ENCODE measurements at places on chromosomes 7 and 10. TPM values are rescaled to one million over a fixed set of nuclear protein-coding genes. Genes with fewer than 3 reads are reported as not detected.

- DNase-seq, result no peak
Measured at GRCh38 chr10:36110097-36110496, 468.0 kb upstream of the FZD8 start.

- DNase-seq, result no peak
Measured at GRCh38 chr10:30970760-30971460, 60.8 kb downstream of the ZNF438 start.

GRCh38 chr7:57210871-57211270 is 78.6 kb upstream of the ZNF479 start:
- DNase-seq, result no peak

GRCh38 chr10:80458263-80458625 is 4.1 kb downstream of the TSPAN14 start:
- DNase-seq, result peak; percentile 41

DNA sequence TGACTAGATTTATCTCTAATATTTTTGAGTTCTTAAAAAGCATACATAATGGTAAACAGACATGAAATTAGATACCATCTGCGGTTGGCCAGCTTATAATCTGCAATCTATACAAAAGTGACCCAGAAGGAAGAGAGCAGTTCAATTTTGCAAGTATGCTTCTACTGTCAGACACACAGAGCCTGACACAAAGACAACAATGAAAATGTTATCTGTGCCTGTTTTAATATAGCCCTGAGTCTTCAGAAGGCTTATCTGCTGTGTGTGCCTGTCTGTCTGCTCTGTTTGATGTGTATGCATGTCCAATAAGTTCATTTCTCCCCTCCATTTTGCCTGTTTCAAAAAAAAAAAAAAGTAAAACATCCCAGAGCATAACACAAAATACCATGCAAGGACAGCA is 73.3 kb upstream of the FHIP2A start:
- no peak for DNase-seq

GRCh38 chr10:91411621-91412020 is 1.5 kb downstream of the HECTD2 start:
- no peak for DNase-seq

DNA sequence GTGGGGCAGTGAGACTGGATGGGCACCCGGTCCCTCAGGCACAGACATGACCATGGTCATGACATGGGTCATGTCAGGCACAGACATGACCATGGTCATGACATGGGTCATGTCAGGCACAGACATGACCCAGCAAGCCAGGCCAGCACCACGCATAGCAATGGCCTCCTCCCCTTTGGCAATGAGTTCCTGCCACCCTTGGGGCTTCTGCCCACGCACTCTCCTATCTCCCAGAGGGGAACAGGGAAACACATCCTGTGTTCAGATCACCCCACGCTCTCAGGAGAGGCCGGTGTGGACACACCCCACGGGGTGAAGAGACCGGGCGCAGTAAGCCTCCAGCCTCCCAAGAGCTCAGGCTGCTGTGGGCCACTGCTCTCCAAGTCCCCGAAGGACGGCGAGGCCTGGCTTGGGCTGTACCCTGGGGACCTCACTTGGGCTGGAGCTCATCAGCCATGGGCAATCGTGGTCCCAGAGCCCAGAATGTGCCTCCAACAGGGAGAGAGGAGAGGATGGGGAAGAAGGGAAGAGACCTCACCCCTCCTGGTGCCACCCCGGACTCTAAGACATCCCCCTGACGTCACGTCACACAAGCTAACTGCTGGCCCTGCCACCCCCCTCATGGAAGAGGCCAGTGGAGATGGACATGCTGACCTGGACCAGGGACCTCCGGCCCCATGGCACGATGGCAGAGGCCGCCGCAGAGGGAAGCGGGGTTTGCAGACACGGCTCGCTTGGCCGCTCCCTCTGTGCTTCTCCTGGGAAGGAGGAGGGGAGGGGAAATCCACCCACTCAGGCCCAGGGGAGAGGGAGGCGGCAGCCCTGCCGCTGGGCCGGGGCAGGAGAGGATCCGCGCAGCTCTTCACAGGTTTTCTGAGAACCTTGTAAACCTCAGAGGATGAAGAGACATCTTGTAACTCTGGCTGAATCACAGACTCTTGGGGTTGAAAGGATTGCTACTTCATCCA is 269.6 kb downstream of the ELFN1 start:
- DNase-seq, result peak; percentile 47

GRCh38 chr7:17902599-17902998 is 37.7 kb downstream of the SNX13 start:
- DNase-seq, result no peak

DNA sequence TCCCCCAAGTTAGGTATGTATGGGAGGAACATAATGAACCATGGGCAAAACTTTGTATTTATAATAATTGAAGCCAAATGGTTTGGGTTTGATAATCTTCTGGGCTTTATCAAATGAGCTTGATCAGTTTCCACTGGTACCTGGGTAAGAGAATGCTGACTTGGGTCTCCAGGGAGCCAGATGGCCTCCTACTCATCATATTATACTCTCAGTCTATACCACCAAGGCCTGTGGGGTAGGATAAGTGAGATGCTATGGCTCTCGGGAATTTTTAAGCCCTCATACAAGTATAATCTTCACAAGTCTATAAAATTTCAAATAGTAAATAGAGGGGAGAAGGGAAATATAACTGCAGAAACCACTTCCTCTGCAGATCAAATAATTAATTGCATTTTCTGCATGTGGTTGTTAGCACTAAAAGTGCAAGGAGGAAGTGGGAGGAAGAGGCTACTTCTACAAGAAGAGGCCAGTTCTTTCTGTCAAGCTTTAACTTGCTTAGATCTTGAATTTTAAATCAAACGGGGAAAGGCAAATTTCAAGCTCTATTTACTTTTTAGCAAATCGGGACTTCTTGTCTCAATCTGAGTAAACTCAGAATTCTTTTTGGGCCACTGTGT is 349.0 kb downstream of the SORCS1 start:
- DNase-seq, result no peak

DNA sequence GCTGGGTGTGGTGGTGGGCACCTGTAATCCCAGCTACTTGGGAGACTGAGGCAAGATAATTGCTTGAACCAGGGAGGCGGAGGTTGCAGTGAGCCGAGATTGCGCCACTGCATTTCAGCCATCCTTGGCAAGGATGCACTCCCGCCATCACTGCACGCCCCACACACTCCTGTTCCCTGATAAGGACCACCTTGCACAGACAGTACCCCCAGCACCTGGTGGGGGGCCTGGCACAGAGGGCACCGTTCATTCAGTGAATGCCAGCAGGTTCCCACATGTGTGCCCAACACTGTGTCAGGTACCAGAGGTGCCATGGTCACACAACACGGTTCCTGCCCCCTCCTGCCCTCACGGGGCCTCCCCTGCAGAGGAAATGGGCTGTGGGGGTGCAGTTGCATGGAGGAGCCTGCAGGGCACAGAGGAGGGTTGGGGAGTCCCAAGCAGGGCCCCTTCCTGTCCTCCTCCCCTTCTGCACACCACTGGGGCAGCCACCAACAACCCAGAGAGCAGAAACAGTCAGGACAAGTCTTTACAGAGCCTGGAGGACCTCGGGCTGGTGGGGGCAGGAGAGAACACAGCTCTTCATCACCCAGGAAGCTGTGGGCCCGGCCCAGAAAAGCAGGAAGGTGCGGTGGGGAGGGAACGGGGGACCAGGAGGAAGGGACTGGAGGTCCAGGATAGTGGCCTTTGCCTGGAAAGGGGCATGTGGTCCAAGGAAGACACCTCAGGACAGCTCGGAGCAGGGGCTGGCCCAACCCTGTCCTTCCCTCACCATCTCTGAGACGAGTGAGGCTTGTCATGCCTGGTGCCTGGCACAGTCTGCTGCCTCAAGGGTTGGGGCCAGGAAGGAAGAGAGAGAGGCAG is 7.1 kb downstream of the CRYGN start:
- peak; percentile 28 for DNase-seq

GRCh38 chr7:86904949-86905834 is 154.3 kb downstream of the ELAPOR2 start:
- DNase-seq, result no peak

- DNase-seq, result peak; percentile 46
Measured at GRCh38 chr10:12500381-12501303, 151.3 kb downstream of the CAMK1D start.

DNA sequence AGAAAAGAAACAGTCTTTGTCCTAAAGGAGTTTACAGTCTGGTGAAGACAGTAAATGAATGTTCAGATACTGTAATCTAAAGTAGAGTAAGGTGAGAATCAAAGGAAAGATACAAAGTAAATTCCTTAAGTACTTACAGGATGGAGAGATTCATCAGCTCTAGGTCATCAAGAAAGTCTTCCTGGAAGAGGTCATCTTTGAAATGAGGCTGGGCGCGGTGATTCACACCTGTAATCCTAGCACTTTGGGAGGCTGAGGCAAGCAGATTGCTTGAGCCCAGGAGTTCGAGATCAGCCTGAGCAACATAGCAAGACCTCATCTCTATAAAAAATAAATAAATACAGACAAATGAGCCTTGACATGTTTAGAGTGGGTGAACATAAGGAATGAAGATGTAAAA is 18.3 kb downstream of the FHIP2A start:
- no peak for DNase-seq

DNA sequence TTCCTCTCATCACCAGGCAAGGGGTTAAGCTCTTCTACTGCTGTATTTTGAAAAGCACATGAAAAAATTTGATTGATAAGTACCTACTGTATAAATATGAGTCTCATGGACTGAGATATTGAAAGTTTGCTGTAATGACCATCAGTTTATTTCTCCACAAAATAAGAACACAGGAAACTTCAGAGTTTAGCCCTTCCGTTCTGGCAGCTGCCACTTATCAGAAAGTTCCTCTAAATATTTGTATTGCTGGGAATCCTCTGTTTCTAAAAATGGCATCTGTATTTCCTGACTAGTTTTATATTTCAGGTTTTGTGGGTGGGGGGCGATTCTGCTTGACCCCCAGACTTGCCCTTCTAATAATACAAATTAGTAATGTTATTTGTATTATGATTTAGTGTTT is 92.0 kb downstream of the LYZL2 start:
- no peak for DNase-seq

GRCh38 chr7:99106821-99107241 is 37.1 kb downstream of the SMURF1 start:
- no peak for DNase-seq

GRCh38 chr7:74256491-74257408 is 2.6 kb upstream of the RFC2 start:
- no peak for DNase-seq

- DNase-seq, result no peak
Measured at GRCh38 chr10:29948881-29949355, 110.5 kb downstream of the JCAD start.

GRCh38 chr7:80705130-80705781 is 66.8 kb downstream of the CD36 start:
- DNase-seq, result no peak

GRCh38 chr7:53048638-53049037 is 13.2 kb downstream of the POM121L12 start:
- no peak for DNase-seq

DNA sequence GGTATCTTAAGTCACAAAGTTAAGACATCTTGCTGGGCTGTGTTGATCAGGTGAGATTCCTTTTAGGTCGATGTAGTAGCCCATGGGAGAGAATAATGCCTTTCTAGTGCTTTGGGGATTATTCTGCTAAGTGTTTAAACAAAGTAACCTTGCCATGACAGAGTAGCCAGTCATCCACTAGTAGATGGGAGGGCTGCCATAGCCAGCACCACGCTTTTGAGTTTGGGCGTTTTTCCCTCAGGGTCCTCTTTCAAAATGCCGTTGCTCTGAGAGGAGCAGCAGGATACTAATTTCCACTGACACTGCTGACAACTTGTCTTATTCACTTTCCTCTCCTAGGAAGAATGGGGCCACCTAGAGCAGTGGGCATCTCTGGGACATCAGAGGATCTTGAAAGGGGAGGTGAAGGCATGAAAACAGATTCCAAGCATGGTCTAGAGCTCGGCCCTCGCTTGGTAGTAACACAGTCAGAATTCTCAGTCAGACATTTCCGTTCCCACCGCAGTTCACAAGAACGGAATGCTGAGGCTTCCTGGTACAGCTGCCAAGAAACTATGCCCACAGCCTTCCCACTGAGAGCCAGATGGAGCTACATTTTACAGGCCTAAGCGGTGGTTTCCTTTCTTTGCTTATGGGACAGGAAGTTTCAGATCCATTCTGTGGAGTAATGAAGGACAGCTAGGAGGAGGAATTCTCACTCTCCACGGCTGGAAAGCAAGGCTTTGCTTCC is 15.3 kb upstream of the RSU1 start:
- DNase-seq, result no peak

- no peak for DNase-seq
Measured at GRCh38 chr10:52256832-52257691, 57.0 kb upstream of the DKK1 start.

- no peak for DNase-seq
Measured at GRCh38 chr7:28700096-28700495, 258.0 kb downstream of the TRIL start.

DNA sequence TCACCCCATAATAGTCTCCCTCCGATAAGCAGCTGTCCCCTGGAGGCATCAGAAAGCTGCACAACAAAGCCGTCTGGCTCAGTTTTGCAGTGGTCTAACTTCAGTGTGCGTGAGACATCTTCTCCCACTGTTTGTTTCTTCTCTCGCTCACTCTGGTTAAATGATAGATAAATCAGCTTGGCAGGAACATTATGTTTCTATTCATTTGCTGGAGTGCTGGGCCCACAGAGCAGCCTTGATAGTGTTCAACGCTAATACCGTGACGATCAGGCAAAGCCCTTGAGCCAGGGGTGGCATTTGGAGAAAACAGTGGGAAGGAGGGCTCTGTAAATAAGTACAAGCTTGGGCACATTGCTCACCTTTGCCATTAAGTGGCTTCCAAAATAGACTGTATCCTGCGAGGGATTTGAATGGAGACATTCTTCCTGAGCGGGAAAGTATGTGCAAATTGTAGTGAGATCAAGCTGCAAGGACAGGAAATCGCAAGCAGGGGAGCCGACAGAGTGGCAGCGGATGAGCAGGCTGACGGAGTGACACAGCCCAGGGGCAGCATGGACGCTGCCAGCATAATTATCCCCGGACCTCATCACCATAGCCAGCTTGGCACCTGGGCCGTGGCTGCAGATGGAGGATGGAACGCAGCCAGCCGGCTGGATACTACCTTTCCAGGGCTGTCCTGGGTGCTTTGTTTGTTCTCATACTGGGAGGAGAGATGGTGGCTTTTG is 256.8 kb upstream of the FZD8 start:
- no peak for DNase-seq

DNA sequence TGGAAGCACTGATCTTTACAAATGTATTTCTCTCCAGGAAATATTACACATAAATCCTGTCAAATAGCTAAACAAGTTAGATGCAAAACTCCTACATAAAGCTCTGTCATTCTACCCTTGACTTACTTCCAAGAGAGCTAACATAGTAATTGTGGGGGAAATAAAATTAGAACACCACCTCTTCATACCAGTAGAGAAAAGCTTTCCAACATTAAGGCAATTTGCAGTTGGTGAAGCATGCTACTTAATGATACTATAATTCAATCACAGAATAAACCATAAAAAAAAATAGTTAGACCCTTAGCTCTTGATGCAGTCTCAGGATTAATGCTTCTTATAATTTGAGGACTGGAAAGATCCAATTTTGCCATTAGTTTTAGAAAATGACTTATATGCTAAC is 35.2 kb downstream of the SEMA3A start:
- DNase-seq, result no peak

SMC3 gene
- 33.9 TPM for total RNA-seq

KCP gene
- total RNA-seq, result 7.2 TPM

CDHR3 gene
- total RNA-seq, result 82.5 TPM

POMZP3 gene
- total RNA-seq, result 10.9 TPM

SEC24C gene
- total RNA-seq, result 79.5 TPM

ITPRID1 gene
- 5.4 TPM for total RNA-seq

TFPI2 gene
- total RNA-seq, result not detected

TPK1 gene
- 22.7 TPM for total RNA-seq

EIF3A gene
- 69.5 TPM for total RNA-seq

HTR5A gene
- total RNA-seq, result not detected

CDC14C gene
- total RNA-seq, result not detected

ZNF680 gene
- 9.1 TPM for total RNA-seq

TET1 gene
- total RNA-seq, result 1.6 TPM

PNLIPRP2 gene
- 9.9 TPM for total RNA-seq

MYH16 gene
- not detected for total RNA-seq

Data from Peyer's patch (tissue), 4 donors.